ENCODE measurements at places on chromosomes 2 and 18. TPM values are rescaled to one million over a fixed set of nuclear protein-coding genes. Genes with fewer than 3 reads are reported as not detected.

- DNase-seq, result no peak
Observed at GRCh38 chr2:182410120-182410519, 16.7 kb downstream of the PDE1A start.

C1GALT1C1L gene
- 1.2 TPM for total RNA-seq

GRCh38 chr2:161432107-161432506 is 16.0 kb downstream of the TBR1 start:
- no peak for DNase-seq

SULT1C4 gene
- total RNA-seq, result 8.8 TPM

EDAR gene
- 0.74 TPM for total RNA-seq

DNA sequence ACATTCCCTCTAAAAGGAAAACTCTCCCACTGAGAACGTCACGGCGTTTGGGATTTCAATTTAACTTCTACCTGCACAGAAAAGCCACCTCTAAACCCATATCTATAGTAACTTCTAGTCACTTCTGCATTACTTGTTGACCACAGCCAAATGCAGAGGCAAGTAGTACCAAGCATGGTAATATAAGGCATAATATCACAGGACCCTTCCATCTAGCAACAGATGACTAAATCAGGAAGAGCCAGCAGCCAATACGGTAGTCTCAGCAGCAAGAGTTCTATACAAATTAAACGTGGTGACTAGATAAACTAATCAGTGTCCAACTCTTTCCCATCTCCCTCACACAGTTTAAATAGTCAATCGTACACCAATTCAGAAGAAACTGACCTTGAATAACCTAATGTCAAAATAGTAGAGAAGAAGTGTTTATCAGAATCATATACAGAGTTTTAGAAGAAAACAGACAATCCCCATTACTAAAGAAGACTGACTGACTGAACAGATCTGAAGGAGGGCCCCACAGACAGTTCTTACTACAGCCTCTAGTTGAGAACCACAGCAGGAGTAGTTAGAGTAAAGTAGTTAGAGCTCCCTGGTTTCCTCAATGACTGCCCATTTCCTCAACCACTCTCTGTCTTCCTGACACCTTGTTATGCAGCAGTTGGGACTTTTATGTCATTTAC is 30.0 kb downstream of the MEMO1 start:
- no peak for DNase-seq

INPP5D gene
- total RNA-seq, result 33.4 TPM

DNA sequence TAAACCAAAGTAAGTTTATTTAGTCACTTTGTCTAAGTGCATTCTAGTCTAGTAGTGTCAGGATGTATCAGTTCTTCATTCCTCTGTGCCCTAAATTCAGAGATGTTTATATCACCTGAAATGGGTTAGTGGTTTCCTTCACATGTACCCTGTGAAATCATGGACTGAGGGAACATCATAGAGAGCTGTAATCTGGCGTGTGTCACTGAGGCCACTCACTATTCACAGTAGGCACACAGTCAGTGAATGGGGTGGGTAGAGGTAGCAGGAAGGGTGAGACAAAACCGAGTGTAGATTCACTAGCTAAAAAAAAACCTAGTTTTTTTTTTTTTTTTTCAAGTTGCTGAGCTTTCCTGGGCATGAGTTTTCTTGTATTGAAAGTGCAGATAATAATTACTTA is 5.6 kb downstream of the KIF5C start:
- DNase-seq, result no peak
